SJCRH30 (cell line): ENCODE measurements at places on chromosomes 5 and 9.

DNA sequence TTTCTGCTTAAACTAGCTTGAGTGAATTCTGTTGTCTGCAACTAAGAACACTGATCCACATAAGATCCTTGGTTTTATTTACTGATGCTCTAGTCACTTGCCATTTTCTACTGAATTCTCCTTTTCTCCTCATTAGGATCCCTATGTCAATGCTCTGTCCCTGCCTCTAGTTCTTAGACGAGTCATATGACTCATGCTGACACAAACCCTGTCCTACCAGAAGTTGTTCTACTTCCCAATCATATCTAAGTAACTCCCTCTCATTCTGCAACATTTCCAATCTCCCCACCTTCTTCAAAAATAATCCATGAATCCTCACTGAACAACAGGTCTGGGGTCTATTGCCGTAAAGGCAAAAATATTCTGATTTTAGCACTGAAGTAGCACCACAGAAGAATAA is 47.1 kb upstream of the DMRT1 start:
- no peak for DNase-seq

DNA sequence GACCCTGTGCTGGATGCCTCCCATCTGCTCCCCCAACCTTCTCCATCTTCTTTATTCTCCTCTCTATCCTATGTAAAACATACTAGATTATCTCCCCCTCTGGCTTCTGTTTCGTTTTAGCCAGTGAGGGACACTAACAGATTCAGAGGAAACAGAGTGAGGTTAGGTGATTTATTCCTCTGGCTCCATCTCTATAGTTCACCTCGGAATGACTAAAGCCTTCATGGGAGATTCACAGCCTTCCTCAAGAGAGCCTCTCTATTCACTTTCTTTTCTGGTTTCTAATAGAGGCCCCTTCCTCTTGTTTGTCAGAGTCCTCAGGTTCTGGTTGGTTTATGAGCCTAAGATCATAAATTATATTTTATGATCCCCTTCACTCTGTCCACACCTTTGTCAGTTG is 633.1 kb upstream of the TYRP1 start:
- no peak for DNase-seq

- no peak for DNase-seq
Measured at GRCh38 chr5:174642816-174643405, 81.5 kb upstream of the MSX2 start.

DNA sequence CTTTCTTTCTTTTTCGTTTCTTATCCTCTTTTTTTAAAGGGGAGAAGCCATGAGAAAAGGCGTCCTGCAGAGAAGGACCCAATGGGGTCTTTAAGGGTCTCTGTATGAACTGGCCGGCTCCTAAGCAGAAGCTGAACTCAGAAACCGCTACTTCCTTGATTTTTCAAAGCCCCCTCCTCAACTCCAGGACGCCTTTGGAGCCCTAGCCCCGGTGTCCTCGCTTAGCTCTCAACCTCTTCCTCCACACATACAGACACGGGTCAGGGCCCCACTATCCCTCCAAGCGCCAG is 8.3 kb downstream of the PAX5 start:
- no peak for DNase-seq

DNA sequence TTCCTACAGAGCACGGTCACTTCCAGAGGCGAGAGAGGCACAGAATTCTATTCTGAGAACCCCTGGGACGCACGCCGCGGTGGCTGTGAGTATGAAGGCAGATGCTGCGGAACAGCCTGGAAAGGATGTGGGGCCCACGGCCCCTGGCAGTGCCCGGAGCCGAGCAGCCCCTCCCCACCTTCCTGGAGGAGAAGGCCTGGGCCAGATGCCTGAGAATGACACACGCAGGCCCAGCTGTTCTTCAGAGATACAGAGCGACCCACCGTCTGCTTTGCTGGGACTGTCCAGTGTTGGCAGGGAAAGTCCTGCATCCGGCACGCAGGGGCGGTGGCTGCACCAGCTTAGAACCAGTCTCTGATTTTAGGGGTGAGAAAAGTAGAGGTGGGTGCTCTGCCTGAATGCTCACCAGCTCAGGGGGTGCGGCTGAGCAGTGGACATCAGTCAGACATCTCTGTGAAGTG is 116.7 kb upstream of the LPCAT1 start:
- DNase-seq: no peak

- no peak for DNase-seq
Measured at GRCh38 chr9:71644819-71645362, 123.4 kb downstream of the CEMIP2 start.

DNA sequence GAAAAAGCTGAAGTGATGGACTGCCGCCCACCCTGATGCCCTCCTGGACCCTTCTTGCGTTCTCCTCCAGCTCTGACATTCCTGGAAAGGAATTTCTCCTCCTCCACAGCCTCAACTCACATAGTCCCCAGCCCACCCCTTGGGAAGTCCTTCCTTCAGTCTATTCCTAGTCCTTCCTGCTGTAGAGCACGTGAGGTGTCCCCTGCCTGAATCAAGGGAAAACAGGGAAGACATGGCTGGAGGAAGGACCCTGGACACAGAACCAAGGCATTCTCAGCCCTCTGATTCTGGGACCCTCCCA is 3.7 kb downstream of the ARID3C start:
- no peak for DNase-seq

DNA sequence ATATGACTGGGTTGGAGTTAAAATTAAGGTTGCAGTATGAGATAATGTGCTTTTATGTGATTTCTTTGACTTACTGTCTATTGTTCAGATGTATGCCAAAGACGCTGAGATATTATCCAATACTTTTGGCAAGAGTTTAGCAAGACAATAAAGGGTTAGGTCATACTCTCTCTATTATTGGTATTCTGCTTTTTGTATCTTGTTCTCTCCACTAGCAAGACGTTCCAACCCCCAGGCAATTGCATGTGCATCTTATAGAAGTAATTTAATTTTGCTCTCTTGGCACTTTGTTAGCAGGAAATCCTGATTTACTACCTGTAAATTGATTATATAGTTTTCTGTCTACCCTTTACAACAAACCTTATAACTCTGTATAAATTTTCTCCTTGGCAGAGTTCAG is 1093.6 kb downstream of the CDH9 start:
- no peak for DNase-seq

DNA sequence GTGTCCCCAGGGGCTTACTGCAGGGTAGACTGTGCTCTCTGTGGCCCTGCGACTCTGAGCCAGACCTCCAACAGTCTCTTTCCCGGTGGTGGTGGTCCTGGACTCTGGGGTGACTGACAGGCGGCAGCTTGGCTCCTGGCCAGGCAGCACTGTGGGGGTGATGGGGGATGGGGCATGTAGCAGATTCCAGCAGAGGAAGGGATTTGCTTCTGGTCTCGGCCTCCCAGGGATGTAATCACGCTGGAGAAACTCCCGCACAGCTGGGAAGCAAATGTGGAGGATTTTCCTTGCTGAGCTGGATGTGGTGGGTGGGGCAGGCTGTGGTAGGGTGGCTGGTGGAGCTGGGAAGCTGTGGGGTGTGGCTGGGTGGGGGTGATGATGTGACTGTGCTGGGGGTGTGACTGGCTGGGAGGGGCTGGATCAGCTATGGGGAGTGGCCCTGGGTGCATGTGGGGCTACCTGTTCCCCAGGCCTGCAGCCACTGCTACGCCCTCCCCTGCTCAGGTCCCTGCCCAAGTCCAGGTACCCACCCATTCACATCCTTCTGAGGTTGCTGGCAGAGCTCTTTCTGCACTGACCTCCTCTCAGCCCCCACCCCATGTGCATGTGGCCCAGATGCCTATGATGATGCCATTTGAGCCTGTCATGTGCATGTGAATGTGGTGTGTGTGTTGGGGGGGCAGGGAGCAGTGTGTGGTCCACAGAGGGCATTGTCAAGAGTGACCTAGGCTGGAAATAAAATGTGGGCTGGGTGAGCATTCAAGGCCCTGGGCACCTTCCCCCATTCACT is 3.8 kb downstream of the NDST1 start:
- DNase-seq: peak; percentile 89

DNA sequence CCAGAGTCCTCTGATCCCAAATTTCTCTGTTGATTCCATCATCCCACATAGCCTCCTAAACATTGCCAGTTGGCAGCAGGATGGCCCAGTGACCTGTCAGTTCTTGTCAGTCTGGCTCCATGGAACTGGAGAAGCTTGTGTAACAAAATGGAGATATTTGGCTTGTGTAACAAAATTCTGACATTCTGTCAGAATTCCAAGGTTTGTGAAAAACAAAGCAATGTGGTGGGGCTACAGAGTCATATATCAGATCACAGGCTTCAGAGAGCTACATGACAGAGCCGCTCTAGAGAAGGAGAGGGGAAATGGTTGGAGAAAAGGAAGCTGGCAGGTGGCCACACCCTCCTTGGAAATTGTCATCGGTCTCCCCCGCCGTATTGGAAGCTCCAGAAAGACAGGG is 75.4 kb upstream of the MAN2A1 start:
- no peak for DNase-seq

GRCh38 chr9:120856700-120857099 is 14.0 kb upstream of the PSMD5 start:
- no peak for DNase-seq

DNA sequence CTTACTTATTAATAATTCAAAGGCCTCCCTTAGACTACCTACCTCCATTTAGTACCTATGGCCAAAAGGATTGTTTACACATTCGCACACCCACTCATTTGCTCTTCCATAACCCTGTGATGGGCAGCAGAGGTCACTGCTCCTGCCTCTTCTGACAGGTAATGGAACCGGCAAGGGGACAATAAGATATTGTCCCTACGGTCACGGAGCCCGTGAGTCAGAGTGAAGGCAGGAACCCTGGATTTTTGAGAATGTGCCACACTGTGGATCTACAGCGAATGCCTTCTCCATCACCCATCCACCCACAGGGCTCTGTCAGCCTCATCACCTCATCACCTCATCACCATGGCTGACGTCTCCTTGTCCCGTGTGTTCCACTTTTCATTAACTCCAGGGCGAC is 132.3 kb downstream of the MYO10 start:
- DNase-seq: no peak

- DNase-seq: peak; percentile 73
Measured at GRCh38 chr5:125696762-125697161, 726.4 kb upstream of the GRAMD2B start.
